ENCODE measurements at places on chromosomes 16 and 17.
A peak's percentile ranks its signal among the peaks of the same experiment; 100 is the strongest.

DNA sequence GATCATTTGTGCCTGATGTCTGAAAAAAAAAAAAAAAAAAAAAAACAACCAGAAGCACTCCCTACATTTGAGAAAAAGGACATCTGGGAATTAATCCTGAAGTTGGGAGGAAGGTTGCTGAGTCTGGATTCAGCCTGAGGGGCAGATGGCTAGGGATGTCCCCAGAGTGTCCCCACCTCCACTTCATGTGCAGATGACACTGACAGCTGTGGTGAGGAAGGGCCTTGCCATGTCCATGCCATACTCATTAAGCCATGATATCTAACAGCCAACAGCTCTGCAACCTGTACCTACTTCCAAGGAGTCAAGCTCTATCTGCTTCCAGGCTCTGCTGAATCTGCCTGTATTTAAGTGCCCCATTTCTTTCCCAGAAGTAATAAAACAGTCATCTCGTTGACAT lies 356.0 kb downstream of the CA10 start:
- no peak for DNase-seq

DNA sequence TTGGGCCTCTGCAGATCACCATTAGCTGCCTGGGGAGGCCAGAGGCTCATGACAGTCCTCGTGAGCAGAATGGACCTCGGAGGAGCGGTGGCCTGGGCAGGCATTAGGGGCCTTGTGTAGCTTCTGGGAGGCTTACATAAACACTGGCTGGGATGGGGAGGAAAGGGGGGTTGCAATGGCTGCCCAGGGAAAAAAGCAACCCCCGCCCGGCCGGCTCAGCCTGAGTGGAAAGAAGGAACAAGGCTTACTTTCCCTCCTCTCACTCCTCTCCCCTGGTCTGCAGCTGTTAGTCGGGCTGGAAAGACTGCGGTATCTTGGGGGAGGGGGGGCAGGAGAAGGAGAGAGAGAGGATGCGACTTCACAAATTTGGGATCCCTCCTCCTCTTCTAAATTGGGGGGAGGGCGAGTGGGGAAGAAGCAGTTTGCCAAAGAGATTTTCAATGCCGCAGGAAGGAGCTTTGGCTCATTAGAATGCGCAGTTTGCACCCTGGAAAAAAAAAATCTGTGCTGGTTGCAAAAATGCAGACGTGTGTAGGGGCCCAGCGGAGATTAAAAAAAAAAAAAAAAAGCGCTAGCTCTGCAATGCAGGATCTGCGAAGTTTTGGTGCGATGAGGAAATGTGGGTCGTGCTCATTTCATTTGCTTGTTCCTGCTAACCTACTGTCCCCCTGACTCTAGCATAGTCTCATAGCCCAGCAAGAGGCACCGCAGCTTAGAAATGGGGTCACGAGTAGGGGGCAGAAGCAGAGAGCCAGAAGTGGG lies 6.6 kb upstream of the NR1D1 start:
- no peak for DNase-seq

DNA sequence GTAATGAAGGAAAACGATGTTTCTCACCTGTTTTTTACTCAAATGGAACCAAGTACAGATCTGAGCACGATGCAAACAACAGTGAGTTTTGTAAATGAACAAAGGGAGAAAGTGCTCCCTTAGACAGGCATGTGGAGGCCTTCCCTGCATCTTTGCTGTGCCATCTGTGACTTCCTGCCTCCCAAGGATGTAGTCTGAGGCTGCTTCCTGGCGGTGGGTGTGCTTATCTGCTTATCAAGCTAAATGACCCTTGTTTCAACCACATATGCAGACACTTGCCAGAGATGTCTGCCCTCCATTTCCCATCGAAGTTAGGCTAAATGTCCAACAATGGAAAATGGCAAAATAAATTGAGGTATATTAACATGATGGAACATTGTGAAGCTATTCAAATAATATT lies 34.6 kb downstream of the RGS9 start:
- no peak for DNase-seq

DNA sequence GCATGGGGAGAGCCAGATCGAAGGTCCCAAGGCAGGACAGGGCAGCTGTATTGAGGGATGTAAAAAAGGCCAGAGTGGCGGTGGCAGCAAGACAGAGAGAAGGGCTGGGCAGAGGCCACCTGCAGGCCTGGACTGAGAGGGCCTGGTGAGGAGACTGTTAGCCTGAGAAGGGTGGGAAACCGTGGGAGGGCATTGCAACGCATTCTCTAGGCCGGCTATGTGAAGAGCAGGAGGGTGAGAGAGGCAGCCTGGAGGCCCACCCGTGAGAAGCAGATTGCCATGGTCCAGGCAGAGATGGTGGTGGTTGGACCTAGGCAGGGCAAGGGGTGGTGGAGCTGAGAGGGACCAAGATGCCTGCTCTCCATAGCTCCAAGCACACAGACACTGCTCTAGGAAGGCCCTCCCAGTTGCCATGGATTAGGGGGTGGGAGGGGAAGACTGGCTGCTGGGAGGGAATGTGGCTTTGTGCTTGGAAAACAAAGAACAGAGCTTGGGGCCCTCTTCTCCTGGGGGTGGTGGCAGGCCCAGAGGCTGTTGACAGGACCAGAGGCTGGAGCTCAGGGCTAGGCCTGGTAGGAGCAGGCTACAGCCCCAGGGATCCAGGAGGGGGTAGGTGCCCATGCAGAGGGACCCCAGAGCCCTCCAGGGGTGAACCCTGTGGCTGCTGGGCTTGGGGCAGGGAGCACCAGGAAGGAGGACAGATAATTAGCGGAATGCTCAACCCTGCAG lies 12.4 kb upstream of the TCAP start:
- DNase-seq = no peak

DNA sequence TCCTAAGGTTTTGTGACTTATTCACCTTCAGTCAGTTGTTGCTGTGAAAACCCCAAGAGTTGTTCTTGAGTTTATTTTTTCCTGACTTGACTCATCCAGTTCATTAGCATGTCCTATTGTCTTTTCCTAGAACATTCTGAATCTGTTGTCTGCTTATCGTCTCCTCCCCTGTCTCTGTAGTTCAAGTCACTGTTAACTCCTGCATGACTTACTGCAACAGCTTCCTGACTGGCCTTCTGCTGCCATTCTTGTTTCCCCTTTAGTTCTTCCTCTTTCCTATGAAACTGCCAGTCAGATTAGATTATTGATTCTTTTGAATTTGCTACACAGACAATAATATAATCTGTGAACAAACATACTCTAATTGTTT lies 161.5 kb downstream of the FTO start:
- DNase-seq = no peak

- DNase-seq = no peak
Observed at GRCh38 chr16:55773859-55774549, 58.9 kb downstream of the CES1 start.

DNA sequence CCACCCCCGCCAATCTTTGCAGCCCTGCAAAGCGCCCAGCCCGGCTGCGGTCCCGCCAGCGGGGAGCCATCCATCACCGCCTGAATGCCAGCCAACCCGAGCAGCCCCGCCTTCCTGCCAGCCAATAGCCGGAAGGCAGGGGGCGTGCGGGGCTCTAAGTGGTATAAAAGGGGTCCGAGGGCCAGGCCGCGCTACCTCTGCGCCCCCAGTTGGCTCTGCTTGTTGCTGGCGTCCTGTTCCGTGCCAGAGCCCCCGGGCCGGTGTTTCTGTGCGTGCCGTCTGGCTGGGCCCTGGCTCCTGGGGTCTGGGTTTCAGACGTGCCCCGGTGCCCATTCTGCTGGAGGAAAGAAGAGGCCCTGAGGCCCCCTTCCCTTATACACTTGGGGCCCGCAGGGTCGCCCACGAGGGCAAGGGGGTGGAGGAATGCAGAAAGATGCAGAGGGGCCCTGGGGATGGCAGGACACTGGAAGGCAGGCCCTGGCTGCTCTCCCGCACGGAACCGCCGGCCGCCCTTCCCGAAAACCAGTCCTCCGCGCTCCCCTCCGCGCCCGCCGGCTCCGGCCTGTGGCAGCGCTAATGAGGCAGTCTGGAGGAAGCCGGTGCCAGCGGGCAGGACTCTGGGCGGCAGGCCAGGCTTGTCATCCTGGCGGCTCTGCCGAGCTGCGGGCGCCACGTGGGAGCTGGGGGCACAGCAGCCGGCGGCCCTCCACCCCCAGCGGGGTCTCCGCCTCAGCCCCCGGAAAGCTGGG lies 14.0 kb downstream of the COPZ2 start:
- DNase-seq = peak; percentile 19

- DNase-seq = no peak
Observed at GRCh38 chr17:73910821-73911515, 266.7 kb upstream of the SDK2 start.

- DNase-seq = no peak
Observed at GRCh38 chr16:88896238-88897070, 30.0 kb upstream of the PABPN1L start.

DNA sequence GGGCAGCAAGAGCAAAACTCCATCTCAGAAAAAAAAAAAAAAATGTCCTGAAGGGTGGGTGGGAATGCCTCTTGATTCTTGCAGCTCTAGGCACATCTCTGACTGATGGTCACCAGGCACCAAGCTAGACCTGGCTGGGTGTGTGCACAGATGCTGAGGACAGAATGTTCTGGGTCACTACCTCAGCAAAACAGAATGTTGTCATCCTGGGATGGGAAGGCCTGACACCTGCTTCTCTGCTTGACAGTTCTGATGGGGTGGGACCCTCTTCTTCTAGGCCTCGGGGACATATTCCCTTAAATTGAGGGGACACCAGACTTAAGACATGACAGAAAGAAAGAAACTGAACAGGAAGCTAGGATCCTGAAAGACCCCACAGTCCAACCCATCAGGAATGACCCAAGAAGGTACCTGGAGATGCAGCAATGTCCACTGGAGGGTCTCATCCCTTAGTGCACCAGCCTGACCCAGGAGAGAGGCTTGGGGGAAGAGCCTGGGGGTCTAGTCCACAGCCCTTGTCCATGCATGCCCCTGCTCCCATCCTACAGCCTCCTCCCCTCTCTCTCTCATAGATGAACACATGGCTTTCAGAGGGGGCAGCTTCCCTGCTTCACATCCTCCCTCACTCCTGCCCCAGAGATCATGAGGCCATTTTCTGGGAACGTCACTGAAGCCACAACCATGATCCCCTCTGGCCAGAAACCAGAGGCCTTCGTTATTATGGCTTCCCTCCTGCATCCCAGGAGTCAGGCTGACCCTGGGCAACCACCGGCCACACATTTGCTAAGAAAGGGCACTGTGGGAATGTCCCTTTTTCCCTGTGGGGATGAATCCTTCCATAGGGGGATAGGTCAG lies 3.8 kb upstream of the STAT5B start:
- no peak for DNase-seq

DNA sequence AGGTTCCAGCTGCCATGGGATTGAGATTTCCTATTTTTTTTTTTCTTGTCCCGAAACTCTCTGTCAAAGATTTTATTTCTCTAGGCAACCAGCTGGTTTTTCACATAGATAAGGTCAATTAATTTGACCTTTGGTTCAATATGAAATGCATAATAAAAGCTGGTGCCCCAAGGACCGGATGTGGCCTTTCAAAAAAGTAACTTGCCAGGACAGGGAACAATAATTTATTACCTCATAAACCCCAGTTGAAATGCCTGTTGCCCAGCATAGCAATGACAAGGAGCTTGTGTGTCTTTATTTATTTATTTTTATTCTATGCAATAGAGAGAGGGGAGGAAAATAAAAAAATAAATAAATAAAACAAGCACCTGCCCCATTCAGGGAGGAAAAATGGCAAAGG lies 472.7 kb downstream of the KCNJ2 start:
- no peak for DNase-seq
